ENCODE measurements at places on chromosomes 2 and 18. TPM values are rescaled to one million over a fixed set of nuclear protein-coding genes. Genes with fewer than 3 reads are reported as not detected.

The PRKAG3 gene
- polyA plus RNA-seq = not detected

The TNFAIP6 gene
- polyA plus RNA-seq = 6.0 TPM

The COLEC12 gene
- 1.7 TPM for polyA plus RNA-seq

- no peaks in the 10 kb centered on the region for H3K4me1 ChIP-seq
- no peak overlapping the region for H3K4me3 ChIP-seq
- H3K27me3 ChIP-seq = no peaks in the 10 kb centered on the region
- DNase-seq = no peak
- no peak overlapping the region for H3K27ac ChIP-seq
- H3K36me3 ChIP-seq = no peaks in the 10 kb centered on the region
Measured at GRCh38 chr2:7438855-7439254, 521.6 kb downstream of the RNF144A start.

DNA sequence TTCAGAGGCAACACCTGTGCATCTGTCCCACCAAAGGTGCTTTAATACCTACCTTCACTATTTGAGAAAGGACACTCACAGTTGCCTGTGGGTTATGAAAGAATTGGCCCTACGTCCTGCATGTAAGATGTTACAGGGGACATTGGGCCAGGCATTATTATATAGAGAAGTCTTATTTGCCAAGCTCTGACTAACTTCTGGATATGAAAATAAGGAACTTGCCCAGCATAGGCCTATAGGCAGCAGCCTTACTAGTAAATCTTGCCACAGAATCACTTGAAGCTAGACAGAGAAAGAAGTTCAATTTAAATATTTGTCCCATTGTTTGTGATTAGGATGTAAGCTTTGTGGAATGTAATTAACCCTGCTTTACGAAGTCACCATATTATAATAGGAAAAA, 41.7 kb downstream of the NLRC4 start:
- H3K27ac ChIP-seq = no peak overlapping the region
- H3K27me3 ChIP-seq = no peaks in the 10 kb centered on the region
- H3K4me1 ChIP-seq = peaks cover 5% of the 10 kb centered on the region

DNA sequence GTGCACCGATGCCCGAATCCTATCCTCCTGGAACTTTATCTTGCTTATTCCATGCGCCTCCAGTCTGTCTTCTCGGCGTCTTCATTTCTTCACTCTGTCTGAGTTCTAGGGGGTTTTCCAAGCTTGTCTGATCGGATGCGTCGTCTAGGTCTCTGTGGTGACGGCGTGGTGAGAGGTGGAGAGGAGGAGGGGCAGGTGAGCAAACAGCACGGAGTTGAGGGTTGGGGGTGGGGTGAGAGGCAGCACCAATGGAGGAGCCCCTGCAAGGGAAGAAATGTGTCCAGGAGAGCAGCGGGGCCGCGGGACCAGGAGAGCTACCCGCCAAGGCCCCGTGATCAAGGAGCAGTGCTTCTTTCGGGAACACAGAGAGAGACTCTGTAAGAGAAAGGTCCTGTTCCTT, 131.3 kb upstream of the TWIST2 start:
- no peak for DNase-seq
- no peaks in the 10 kb centered on the region for H3K36me3 ChIP-seq
- no peak overlapping the region for H3K4me3 ChIP-seq
- H3K4me1 ChIP-seq = peaks cover 4% of the 10 kb centered on the region
- peaks cover 9% of the 10 kb centered on the region for H3K27me3 ChIP-seq

- no peaks in the 10 kb centered on the region for H3K27me3 ChIP-seq
- DNase-seq = no peak
- no peaks in the 10 kb centered on the region for H3K36me3 ChIP-seq
Measured at GRCh38 chr2:37501113-37501512, 156.7 kb downstream of the QPCT start.

DNA sequence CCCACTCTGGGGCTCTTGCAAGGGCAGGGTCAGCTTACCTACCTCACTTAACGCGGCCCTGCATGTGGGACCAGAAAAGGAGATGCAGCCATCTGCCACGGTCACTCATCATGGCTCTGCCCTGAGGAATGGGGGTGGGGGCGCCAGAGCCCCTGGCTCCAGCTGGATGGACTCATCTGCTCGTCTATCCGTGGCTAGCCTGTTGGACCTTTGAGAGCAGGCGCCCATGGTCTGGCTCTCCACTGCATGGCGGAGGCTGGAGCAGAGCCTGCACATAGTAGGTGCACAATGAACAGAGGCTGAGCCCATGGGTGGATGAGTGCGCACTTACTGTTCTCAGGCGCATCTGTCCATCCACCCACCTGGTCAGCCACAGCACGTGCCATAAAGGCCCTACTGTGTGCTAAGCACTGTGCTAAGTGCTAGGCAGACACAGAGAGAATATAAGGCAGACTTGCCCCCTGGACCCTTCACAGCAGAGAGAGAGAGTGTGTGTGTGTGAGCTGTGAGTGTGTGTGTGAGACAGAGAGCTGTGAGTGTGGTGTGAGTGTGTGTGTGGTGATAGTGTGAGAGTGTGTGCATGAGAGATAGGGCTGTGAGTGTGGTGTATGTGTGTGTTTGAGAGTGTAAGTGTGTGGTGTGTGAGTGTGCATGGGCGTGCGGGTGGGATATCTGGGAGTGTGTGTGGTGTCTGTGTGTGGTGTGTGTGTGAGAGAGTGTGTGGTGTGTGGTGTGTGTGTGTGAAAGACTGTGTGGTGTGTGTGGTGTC, 151.3 kb downstream of the TFCP2L1 start:
- no peaks in the 10 kb centered on the region for H3K4me1 ChIP-seq
- DNase-seq = no peak
- H3K36me3 ChIP-seq = no peaks in the 10 kb centered on the region
- H3K27me3 ChIP-seq = peaks cover 13% of the 10 kb centered on the region
- no peak overlapping the region for H3K27ac ChIP-seq

- H3K27me3 ChIP-seq = no peaks in the 10 kb centered on the region
- no peak overlapping the region for H3K27ac ChIP-seq
- DNase-seq = peak; percentile 40
Measured at GRCh38 chr2:132943829-132944228, 273.8 kb upstream of the LYPD1 start.

DNA sequence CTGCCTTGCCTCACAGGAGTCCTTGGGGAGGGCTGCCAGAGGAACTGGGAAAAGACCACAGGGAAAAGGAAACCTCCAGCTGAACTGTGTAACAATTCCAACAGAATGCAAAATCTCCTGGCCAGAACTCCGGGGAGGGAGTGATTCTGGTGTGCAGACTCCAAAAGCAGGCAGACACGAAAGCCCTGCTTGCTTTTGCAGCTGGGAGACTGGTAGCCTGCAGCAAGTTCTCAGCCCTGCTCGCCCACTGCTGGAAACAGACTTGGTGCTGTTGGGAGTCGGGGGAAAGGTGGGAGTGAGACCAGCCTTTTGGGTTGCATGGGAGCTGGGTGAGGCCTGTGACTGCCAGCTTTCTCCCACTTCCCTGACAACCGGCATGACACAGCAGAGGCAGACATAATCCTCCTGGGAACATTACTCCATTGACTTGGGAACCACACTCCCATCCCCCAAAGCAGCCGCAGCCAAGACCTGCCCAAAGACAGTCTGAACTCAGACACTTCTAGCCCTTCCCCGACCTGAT, 26.0 kb upstream of the NMI start:
- no peaks in the 10 kb centered on the region for H3K27me3 ChIP-seq
- H3K4me1 ChIP-seq = peaks cover 14% of the 10 kb centered on the region
- no peak for DNase-seq
- no peak overlapping the region for H3K4me3 ChIP-seq
- H3K27ac ChIP-seq = peak overlapping the region; percentile 34

GRCh38 chr18:62928326-62928725, 213.0 kb downstream of the PHLPP1 start:
- no peak overlapping the region for H3K4me3 ChIP-seq

DNA sequence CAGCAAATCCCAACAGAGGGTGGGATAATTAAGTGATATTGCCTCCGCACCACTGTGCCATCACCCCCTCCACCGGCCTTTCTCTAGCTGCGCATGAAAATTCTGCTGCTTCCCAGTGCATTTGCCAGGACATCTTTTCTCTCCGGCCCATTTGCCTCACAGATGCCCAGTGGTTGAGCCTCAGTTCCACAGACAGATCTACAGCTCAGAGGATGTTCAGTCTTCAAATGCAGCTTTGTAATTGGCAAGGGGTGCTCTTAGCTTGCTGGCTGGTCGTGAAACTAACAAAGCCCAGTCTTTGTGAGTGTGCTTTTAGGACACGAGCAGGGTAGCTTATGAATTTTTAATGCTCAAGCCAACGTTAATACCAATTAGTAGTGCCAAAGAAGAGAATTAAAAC, 253.3 kb upstream of the REV1 start:
- H3K4me1 ChIP-seq = no peaks in the 10 kb centered on the region
- peaks cover 22% of the 10 kb centered on the region for H3K36me3 ChIP-seq
- no peak overlapping the region for H3K27ac ChIP-seq
- H3K4me3 ChIP-seq = no peak overlapping the region
- no peaks in the 10 kb centered on the region for H3K27me3 ChIP-seq

GRCh38 chr2:236813766-236814165, 244.1 kb downstream of the ACKR3 start:
- H3K36me3 ChIP-seq = no peaks in the 10 kb centered on the region
- no peak overlapping the region for H3K4me3 ChIP-seq
- no peak for DNase-seq
- H3K27me3 ChIP-seq = no peaks in the 10 kb centered on the region

GRCh38 chr2:24421668-24422067, 61.3 kb upstream of the ITSN2 start:
- no peak overlapping the region for H3K27ac ChIP-seq
- no peaks in the 10 kb centered on the region for H3K27me3 ChIP-seq
- H3K4me1 ChIP-seq = no peaks in the 10 kb centered on the region
- H3K36me3 ChIP-seq = no peaks in the 10 kb centered on the region
- peak; percentile 68 for DNase-seq

DNA sequence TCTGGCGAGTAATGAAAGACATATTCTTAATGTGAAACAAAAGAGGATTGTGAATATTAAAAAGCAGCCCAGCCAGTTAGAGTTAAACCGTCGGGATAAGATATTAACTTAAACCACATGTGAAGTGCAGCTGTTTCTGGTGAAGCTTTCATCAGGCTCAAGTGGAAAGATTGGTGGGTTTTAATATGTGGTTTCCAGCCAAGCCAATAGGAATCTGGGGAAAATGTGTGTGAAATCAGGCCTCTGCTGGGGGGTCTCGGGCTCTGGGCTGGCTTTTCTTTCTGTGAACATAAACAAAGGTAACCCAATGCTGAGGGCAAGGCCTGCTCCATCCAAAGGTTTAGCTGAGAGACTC, 279.6 kb downstream of the SLC4A3 start:
- no peaks in the 10 kb centered on the region for H3K27me3 ChIP-seq
- H3K36me3 ChIP-seq = no peaks in the 10 kb centered on the region
- no peak overlapping the region for H3K27ac ChIP-seq
- peak; percentile 39 for DNase-seq
- H3K4me1 ChIP-seq = no peaks in the 10 kb centered on the region

DNA sequence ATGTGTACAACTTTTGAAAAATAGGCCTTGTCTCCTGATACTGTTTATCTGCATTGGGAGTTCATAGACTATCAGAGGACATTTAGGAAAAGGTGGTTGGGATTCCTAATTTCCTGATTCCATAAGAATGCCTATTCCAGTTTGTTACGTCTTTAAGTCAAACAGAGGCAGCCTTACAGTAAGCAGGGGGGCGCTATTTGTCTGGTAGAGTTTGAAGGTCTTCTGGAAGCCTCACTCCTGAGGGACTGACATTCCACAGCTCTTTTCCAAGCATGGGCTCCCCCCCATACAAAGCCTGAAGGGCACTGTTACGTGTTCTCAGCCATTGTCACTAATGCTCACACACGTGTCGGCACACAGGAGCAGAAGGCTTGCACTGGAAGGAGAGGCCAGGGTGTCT, 154.3 kb downstream of the PTGR3 start:
- no peaks in the 10 kb centered on the region for H3K36me3 ChIP-seq
- no peaks in the 10 kb centered on the region for H3K27me3 ChIP-seq
- no peak overlapping the region for H3K27ac ChIP-seq
- no peak overlapping the region for H3K4me3 ChIP-seq
- no peak for DNase-seq

- H3K4me1 ChIP-seq = no peaks in the 10 kb centered on the region
- peaks cover 45% of the 10 kb centered on the region for H3K36me3 ChIP-seq
- no peak overlapping the region for H3K4me3 ChIP-seq
- H3K27ac ChIP-seq = no peak overlapping the region
Measured at GRCh38 chr2:121382744-121383143, 97.7 kb upstream of the TFCP2L1 start.

DNA sequence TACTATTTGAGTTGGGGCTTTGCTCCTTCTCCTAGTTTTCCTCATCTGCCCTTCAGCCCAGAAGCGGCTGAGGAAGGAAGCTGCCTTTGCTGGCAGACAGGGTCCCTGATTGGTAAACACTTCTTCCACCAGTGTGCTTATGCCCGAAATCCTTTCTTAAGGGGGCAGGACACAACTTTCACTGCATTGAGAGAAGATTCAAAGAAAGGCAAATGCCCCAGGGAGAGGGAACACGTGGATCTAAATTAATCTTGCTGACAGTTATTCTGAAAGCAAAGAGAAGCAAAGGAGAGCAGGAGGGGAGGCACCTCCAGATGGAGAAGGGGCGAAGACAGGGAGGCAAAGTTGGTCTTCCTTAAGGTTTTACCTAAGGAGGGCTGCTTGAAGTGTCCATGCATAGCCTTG, 92.1 kb upstream of the EFEMP1 start:
- H3K27me3 ChIP-seq = no peaks in the 10 kb centered on the region
- no peak overlapping the region for H3K4me3 ChIP-seq
- DNase-seq = no peak
- H3K36me3 ChIP-seq = no peaks in the 10 kb centered on the region

All from stomach (tissue), 19 donors.